ENCODE measurements at places on chromosomes 2 and 18.

DNA sequence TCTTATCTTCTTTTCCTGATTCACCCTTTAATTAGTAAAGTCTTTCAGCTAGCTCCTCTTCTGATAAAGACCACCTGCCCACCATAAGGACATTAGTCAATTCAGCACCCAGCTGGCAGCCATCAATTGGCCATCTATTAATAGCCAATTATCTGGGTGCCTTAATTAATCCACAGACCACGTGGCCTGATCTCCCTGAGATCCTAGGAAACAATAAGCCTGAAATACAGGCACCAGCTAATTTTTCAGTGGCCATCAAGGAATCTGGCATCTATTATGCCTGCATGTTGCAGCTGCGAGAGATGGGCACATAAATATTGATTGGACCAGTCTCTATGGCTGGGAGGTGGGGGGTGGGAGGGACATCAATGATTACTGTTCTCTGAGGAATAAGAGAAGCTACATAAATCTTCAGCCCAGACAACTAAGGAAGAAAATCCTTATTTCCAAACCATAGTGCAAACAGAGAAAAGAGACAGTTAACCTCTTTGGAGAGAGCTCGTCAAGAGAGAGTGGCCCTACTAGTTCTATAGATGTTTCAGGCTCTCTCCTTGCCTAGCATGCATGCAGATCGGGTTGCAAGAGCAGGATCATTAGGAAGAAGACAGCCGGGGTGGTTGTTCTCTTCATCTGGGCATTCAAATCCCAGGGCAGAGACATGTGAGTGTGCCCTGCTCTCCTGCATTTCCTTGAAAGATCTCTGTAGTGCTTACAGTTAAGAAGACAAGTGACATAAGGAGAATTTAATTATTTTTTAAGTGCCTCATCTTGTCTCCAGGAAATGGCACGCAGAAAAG is 8.7 kb downstream of the GALNT14 start:
- DNase-seq: no peak

DNA sequence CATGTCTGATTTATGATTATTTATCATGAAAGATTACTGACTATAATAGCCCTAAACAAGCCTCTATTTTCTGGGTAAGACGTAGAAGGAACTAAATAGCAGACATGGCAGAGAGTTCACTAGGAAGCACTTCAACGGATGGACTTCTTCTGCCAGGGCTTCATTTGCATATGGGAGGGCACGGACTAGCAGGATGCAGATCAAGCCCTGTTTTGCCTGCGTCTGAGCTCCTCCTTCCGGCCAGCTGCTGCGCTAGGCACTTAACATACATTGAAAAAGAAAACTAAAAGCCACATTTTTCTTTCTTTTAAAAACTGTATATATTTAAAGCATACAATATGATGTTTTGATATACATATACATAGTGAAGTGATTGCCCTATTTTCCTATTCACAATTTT is 340.0 kb upstream of the MEX3C start:
- no peak for DNase-seq

DNA sequence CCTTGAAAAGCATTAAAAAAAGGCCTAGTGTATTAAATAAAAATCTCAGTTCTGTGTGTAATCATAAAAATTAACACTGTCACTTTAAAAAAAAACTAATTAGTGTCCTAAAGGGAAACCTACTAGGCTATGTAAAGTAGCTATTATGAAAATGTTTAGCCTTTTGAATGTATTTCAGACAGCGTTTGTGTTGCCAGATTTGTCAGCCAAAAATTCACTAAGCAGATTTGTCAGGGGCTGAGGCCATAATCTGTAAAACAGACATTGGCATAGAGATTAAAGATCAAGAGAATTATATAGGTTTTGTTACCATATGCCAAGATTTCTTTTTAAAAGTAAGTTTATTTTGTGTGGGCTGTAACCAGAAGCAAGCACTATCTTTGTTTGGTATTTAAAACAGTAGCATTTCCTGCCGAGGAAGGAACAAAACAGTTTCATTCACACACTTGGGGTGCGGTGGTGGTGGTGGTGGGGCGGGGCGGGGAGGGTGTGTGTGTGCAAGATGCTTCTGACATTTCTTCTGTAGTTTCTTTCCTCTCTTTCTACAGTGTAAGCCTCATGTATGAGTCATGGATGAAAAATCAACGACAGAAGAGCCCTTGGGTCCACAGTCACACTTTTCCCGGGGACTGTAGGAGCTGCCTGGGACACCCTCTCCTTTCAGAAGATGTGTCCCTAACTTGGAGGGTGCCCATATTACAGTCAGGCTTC is 328.5 kb upstream of the FANCL start:
- DNase-seq: no peak

GRCh38 chr2:64972876-64973275 is 16.3 kb upstream of the SLC1A4 start:
- DNase-seq: no peak

DNA sequence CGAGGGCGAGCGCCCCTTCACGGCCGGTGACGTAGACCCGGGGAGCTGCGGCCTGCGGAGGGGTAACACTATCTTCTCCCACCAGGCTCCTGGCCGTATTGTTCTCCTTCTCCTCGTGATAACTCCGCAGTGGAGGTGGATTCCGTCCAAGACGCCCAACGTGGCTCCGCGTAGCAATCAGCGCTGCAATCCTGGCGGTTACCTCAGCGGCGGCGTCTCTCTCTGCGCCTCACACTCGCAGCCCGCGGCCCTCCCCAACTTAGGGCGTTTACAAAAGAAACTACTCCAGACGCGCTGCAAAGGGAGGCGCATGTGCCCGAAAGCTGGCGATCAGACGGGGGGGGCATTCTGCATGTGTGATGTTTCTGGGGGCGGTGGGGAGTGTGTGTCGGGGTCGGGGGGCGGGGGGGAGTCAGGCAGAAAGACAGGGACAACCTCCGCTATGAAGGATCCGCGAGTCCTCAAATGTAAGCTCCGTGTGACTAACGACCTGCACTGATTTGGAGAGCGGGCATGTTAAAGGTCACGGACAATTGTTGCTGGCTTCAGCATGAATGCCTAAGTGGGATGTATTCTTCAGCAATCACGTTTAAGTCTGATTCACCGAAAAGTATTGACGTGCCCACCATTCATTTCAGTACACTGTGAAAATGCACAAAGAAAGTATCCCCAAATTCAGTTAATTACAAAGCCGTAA is 1.3 kb upstream of the ZNF516 start:
- peak; percentile 87 for DNase-seq

GRCh38 chr18:8870528-8870927 is 165.2 kb downstream of the MTCL1 start:
- DNase-seq: peak; percentile 26

GRCh38 chr2:47767880-47768609 is 14.9 kb upstream of the MSH6 start:
- peak; percentile 73 for DNase-seq

DNA sequence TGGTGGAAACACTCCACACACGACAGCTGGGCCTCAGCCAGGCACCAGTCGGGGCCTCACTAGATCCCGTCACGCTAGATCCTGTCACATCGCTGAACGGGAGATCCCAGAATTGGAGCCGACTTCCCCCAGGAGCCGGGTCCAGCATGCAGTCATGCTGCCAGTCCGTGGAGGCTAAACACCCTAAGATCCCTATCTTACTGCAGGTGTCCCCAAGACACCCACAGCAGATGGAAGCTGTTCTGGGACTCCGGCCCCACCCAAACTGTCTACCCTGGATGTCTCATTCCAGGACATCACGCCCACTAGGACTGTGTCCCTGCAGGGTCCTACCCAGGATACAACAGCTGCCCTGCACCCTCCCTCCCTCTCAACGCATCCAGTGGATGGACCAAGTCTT is 23.4 kb downstream of the ZNF516 start:
- DNase-seq: no peak

DNA sequence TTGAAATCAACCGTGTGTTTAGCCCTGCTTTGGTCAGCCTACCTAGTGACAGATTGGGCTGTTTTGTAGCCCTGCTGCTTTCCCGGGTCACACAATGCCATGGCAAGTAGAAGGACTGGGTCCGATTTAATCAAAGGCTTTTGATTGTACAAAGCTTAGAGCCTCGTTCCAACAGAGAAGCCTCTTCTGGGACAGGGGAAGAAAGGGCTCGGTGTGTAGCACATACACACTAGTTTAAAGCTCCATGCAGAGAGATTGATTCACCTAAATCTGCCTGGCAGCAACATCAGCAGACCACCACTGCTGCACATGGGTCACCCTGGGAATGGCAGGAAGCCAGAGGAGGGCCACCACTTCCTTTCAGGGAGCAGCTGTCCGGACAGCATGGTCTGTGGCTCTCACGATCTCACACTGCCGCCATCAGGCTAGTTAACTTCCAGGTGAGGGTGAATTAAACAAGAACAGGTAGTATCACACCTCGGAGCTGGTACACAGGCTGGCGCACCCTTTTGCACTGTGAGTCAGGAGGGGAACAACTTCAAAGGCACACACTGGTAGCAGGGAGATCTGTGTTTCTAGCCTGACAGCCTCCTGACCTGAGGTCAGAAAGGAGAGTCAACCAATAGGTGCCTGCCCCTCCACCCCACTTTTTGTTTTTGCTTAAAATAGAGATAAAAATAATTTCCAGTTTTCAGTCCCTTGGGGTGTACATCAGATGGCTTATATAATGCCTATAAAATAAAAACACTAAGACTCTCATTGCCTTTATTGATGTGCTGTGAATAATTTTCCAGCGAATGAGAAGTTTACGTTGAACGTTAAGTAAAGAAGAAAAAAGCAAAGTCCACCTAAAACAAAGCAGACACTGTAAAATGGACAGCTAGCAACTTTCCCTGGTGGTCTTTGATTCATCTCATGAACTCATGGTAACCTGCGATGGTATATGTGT is 108.5 kb downstream of the CDCA7 start:
- no peak for DNase-seq

DNA sequence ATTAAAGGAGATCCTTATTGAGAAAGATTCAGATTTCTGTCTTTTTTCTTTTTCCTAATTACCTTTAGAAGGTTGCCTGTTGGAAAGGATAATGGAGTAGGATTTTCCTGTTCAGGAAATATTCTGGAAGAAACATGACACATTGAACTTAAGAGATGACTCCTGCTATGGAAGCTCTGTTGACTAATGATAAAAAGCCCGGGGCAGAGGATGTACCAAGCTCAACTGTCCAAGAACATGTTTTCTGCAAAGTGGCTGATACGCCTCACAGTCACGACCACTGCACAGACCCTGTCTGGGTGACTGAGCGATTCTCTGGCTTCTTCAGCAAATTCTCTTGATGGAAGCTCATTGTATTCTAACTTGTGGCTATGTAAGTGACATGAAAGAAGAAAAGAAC is 86.2 kb upstream of the THOC1 start:
- no peak for DNase-seq

- DNase-seq: no peak
Measured at GRCh38 chr2:178844701-178845100, 37.5 kb upstream of the TTN start.

GRCh38 chr18:40687399-40687798 is 1267.6 kb upstream of the PIK3C3 start:
- no peak for DNase-seq

- no peak for DNase-seq
Measured at GRCh38 chr18:39019989-39020388, 1454.4 kb upstream of the CELF4 start.

- no peak for DNase-seq
Measured at GRCh38 chr2:143177096-143177786, 48.0 kb downstream of the ARHGAP15 start.

GRCh38 chr2:15799432-15799827 is 140.9 kb upstream of the MYCN start:
- DNase-seq: no peak

- DNase-seq: peak; percentile 93
Measured at GRCh38 chr18:62450546-62451410, 72.0 kb upstream of the ZCCHC2 start.

- no peak for DNase-seq
Measured at GRCh38 chr2:5672749-5673144, 19.4 kb upstream of the SOX11 start.

DNA sequence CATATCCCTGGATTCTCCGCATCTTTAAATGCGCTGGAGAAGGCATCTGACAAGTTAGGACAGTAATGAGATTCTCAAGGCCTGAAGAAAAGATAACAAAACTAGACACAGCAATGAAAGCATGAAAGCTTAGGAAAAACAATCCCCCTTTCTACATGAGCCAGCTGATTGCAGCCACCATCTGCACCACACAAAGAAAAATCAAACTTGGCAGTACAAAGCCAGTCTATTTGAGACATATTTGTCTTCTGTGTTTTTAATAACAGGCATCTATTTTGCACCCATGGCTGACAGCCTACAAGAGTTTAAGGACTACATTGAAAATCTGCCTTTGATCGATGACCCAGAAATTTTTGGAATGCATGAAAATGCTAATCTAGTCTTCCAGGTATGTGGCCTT is 83.6 kb downstream of the TRABD2A start:
- no peak for DNase-seq

GRCh38 chr2:101795033-101795432 is 97.5 kb downstream of the MAP4K4 start:
- no peak for DNase-seq

DNA sequence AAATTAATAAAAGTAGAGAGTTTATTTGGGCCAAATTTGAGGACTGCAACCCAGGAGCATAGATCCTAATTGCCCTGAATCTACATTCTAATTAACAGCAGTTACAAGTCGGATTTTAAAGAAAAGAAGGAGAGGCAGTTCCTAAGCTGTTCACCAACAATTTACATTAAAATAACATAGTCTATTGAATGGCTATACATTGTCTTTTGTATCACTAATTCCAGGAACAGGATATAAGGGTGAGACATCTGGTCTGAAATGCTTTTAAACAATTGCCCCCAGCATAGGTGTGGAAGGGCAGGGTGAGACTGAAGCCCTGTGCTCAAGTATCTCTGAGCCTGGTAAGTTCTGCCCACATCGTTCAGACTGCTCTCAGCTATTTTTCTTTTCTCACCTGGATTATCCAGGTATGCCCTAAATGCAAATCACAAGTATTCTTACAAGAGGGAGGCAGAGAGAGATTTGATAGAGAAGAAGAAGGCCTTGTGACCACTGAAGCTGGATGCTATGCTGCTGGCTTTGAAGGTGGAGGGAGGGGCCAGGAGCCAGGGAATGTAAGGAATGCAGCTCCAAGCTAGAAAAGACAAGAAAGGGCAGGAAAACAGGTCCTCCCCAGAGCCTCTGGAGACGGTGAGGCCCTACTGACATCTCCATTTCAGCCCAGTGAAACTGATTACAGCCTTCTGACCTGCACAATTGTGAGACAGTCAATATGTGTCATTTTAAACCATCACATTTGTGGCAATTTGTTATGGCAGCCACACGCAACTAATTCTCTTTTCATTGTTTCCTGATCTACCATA is 189.4 kb upstream of the ARL4C start:
- no peak for DNase-seq

All from suppressor macrophage treated with lipopolysaccharide for 1 hour (primary cell).